ENCODE measurements at places on chromosomes 7 and 10.

DNA sequence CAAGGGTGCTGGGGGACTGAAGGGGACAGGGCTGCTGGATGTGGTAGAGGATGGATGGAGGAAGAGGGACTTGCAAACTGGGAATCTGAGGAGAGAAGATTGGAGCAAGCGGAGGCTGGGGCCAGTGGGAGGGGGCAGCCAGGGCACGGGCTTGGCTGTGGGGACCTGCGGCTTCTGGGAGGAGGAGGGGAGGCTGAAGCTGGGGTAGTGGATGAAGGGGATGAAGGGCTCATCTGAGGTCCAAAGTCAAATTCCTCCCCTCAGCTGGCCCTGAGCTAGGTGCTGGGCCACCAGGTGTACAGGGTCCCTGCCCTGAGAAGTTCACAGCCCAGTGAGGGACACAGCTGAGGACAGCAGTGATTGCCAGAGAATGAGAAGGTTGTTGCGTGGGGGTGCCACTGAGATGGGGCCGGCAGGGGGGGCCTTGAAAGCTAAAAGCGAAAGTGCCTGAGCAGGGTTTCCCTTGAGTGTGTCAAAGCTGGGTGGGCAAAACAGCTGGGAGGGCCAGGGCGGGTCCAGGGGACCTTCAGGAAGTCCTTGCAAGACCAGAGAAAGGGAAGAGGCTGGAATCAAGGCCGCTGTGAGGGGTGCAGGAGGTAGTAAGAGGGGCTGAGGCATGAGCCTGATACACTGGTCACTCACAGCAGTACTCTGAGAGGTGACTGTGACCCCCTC, 75.2 kb downstream of the MYL10 start:
- no peak for DNase-seq

- DNase-seq, result no peak
These were observed 398.4 kb downstream of the PLXNA4 start for GRCh38 chr7:132177708-132178401.

GRCh38 chr10:103765981-103766380, 89.4 kb downstream of the SH3PXD2A start:
- no peak for DNase-seq

DNA sequence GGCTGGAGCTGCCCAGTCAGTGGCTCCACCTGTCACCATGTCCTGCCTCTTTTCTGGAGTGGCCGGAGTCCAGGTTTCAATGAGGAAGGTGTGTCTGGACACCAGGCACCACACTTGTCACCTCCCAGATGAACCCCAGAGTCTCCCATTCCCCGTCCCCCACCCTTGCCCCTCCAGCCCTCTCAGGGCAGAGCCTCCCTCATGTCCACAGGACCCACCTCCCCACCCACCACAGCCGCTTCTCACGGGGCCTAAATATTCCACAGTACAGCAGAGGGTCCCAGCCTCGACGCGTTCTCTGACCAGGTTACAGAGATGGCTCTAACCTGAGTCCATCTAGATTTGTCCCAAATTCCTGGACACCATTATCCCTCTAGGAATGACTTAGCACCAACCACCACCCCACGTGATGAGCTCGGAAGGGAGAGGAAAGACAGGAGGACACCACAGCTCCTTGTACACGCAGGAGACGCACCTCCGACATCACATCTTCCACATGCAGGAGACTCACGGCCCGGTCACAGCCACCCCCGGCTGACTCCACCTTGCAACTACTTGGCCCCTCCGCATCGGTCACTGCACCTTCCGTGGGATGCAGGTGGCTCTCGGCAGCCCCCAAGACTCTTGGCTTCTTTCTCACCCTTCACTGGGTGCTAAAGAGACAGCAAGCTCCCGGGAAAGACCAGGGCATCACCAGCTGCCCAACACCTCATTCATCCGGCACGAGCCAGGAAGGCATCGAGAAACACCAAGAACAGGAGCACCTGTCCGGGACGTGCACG, 560.2 kb downstream of the DNAJB6 start:
- no peak for DNase-seq

- DNase-seq, result peak; percentile 8
These were observed 1.2 kb downstream of the PIP4K2A start for GRCh38 chr10:22712956-22713852.

DNA sequence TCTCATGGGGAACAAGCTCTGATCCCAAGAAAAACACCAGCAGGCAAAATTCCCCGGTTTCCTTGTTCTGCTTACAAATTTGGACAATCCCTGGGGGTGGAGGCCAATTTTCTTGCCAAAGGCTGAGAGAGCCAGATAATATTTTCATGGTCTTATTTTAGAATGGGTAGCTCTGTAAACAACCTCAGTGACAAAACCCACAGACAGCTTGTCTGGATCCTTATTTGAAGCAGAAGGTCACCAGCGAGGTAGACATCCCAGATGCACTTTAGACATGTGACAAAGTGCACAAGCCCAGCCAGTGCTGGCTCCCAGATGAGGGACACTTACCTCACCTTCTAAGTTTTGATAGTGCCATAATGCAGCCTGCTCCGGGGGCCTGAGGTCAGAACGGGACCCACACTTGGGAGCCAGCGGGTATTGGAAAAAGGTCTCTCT, 102.6 kb upstream of the DDC start:
- no peak for DNase-seq

DNA sequence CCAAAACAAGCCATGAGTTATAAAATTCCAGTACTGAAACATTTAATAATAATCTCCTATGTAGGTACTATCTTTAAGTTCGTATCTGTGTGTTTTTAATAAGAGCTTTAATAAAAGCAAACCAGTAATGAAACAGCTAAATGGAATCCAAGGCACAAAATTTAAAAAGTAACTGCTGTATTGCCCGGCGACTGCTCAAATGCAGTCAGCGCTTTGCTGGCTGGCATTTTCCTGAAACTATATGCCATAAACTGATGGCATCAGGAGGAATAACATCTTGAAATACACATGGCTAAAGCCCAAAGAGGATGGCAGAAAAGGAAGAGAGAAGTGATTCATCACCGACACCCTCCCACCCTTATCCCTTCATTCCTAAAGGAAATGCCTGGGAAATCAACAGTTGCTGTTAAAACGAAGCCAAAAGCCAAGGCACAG, 133.1 kb downstream of the CUBN start:
- DNase-seq, result no peak

GRCh38 chr10:101112799-101113594, 18.1 kb upstream of the TLX1 start:
- DNase-seq, result no peak

DNA sequence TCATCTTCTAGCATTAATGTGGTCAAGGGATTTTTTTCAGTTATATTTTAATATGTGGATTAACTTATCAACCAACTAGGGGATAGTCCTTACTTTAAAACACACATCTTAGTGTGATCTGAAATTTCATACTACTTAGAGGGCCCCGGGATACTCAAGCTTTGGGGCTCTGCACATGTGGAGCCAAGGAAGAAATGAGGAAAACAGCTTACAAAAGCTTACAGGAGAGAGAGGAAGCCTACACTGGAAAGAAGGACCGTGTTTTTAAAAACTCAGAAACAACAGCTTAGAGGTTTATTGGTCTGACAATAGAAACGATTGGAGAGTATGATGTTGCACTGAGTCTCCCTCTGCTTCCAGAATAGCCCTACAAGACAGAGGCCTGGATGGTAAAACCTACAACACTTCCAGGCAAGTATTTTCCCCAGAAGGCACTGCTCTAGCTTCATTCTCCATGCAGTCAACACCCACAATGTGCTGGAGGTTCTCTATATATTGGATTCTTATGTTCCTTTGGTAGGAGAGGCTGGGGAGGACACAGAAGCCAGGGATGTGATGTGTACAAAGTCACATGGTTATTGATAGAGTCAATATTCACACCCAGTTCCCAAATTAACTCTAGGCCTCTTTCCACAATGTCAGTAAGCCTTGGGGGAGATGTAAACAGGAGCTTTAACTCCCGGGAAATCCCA, 47.3 kb downstream of the JCAD start:
- no peak for DNase-seq

DNA sequence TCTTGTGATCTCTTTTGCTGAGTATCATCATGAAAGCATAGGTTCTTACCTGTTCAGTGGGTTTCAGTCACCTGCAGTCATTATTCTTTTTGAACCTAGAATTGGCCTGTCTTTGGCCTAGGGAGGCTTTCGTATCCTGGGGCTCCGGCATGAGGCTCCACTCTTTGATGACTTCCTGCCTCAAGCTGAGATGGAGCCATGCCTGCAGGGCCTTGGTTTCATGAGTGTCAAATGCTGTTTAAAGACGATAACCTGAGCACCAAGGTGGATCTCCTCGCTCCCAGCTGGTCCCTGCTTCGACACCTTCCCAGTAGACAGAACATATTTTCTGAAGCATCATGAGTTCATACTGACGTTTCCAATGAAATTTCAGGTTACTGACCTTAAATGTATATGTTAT, 597.8 kb upstream of the FOXK1 start:
- DNase-seq, result no peak

DNA sequence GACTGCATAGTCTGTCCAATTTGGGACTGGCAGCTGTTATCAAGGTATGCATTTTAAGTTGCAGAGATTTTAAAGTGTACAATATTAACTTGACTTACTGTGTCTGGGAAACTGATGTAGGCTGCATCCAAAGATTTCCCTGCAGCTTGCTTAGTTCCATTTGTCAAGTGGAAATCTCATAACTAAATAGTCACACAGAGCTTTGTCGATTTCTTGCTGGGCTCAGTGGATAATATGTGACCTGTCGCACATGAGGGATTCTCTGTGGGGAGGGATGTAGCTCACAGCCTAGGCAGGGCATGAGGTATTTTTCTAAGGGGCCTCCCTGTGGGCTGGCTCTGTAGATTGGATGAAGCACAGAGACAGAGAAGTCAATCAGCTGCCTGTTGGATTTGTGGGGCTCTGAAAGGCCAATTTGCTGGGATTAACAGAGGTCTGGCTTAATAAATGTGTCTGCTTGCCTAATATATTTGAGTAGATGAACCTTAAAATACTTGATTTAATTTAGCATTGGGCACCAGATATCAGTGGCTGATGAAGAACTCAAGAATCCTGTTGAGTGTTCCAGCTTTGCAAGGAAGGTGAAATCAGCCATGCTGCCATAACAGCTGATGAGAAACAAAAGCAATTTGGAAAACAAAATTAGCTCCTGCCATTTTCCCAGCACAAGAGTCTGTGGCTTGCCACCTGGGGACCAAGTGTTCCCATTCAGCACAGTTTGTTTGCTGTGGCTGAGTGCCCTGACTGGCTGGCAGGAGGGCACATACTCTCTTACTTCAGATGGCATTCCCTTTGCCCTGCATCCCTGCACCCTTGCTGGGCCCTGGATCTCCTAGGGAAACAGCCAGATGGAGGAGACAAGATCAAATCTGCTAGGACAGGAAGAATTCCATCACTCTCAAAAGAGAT, 598.5 kb downstream of the SORCS3 start:
- no peak for DNase-seq

GRCh38 chr7:71477441-71477840, 345.5 kb downstream of the GALNT17 start:
- no peak for DNase-seq

DNA sequence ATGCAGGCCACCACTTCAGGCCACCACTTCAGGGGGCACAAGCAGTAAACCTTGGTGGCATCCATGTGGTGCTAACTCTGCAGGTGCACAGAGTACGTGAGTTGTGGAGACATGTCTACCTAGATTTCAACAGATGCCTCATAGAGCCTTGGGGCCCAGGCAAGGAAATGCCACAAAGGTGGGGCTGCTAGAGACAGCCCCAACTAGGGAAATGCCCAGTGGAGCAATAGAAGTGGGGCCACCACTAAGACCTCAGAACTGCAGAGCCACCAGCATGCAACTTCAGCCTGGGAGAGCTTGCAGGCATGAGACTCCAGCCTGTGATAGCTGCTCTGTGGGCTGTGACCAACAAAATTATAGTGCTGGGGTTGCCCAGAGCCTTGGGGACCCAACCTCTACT, 107.6 kb downstream of the DNAJC1 start:
- no peak for DNase-seq

DNA sequence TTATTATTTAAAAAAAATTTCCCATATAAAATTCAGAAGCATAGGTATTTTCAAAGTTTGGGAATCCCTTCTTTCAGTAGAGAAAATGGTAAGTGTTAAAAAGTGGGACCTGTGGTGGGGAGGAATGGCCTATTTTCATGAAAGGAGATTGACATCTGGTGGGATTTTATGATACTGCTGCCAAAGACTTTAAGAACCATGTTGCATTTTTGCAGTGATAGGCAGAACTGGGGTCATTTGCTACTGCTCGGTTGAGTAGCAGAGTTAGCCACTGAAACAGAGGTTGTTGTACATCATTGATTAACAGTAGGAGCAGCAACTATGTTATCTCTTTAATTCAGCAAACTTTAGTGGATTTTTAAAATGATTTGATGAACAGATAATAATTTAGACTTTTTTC, 4.4 kb downstream of the BICC1 start:
- DNase-seq, result no peak

- DNase-seq, result no peak
These were observed 136.8 kb downstream of the DIP2C start for GRCh38 chr10:552679-553078.

DNA sequence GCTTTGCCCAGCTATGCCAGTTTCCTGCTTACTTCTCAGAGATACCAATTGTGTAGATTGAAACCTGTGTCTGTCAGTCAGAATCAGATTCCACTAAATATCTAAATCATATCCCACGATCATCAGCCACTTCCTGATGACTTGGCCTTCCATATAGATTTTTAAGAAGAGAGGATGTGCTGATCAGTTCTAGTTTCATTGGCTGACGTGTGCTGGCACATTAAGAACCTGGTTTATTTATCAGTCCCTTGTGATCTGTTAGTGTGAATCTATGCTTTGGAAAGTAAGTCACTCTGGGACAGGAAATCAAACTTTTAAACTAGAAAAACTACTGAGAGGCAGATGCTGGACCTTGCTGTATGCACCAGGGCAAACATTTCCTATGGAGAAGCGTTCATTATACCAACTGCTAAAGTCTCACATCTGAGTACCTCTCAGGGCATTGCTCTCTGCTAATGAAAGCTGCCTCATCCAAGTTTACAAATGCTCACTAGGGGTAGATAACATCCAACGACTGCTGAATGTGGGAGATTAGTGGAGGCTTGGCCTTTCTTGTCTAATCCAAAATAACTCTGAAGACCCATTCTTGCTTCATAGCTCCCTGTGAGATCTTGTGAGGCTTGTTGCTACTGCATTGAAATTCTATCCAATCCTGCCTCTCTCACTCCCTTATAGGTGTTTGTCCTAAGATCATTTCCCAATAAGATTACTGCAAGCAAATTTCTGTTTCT, 109.1 kb downstream of the ARL4A start:
- DNase-seq, result no peak

- no peak for DNase-seq
These were observed 102.7 kb downstream of the MACC1 start for GRCh38 chr7:20114468-20114867.

GRCh38 chr10:131617113-131617858, 283.5 kb upstream of the PPP2R2D start:
- DNase-seq, result no peak

DNA sequence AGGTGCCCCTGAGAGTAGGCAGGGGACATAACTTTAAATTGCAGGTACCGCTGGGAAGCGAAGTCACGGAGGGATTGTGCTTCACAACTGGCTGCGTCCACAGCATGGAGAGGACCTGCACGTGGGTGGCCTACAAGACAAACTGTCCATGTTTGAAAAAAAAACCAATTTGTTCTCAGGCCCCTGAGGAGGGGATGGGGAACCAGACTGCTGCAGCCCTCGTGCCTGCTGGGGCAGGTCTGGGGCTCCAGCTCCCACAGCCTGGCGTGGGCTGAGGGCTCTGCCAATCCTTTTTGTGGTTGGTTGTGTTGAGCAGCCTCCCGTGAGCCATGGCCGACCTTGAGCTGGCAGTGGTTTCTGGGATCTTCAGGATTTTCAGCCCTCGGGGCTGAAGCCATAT, 9.7 kb downstream of the SFRP5 start:
- no peak for DNase-seq

All from SK-N-DZ (cell line).